ENCODE measurements at places on chromosomes 16 and 17. TPM values are rescaled to one million over a fixed set of nuclear protein-coding genes. Genes with fewer than 3 reads are reported as not detected.

The TBC1D3D gene
- total RNA-seq, result 0.12 TPM

The COQ9 gene
- total RNA-seq, result 52.7 TPM

The DPEP3 gene
- not detected for total RNA-seq

The NPW gene
- 0.33 TPM for total RNA-seq

The RCVRN gene
- total RNA-seq, result not detected

The TM4SF5 gene
- not detected for total RNA-seq

The C1QTNF1 gene
- 21.0 TPM for total RNA-seq

The KRT24 gene
- total RNA-seq, result not detected

The PPM1E gene
- 0.55 TPM for total RNA-seq

The ANKFN1 gene
- total RNA-seq, result not detected

The PPP1R1B gene
- not detected for total RNA-seq

The CDK5R1 gene
- 1.00 TPM for total RNA-seq

The RAP1GAP2 gene
- 2.4 TPM for total RNA-seq

The SPNS2 gene
- total RNA-seq, result not detected

The CDH8 gene
- total RNA-seq, result not detected

The ARHGAP27 gene
- 6.4 TPM for total RNA-seq

The WNK4 gene
- total RNA-seq, result 4.3 TPM

The TMEM92 gene
- not detected for total RNA-seq

The TAC4 gene
- total RNA-seq, result not detected

The FZD2 gene
- 11.2 TPM for total RNA-seq

The PLA2G10 gene
- not detected for total RNA-seq

The KRT20 gene
- total RNA-seq, result 0.22 TPM

The FCSK gene
- total RNA-seq, result 11.6 TPM

The DHODH gene
- total RNA-seq, result 5.9 TPM

The CPNE7 gene
- 27.7 TPM for total RNA-seq

The TBC1D3E gene
- not detected for total RNA-seq

The C16orf86 gene
- total RNA-seq, result 3.4 TPM

The CCL7 gene
- total RNA-seq, result 0.89 TPM

The TEFM gene
- 16.8 TPM for total RNA-seq

The SRCIN1 gene
- total RNA-seq, result 0.12 TPM

The C16orf54 gene
- total RNA-seq, result not detected

The ABCA9 gene
- 7.0 TPM for total RNA-seq

The NT5M gene
- 2.2 TPM for total RNA-seq

The TMEM238L gene
- total RNA-seq, result not detected

The MEIOB gene
- 0.50 TPM for total RNA-seq

The ASPHD1 gene
- 9.1 TPM for total RNA-seq
